ENCODE measurements at places on chromosomes 4 and X. TPM values are rescaled to one million over a fixed set of nuclear protein-coding genes. Genes with fewer than 3 reads are reported as not detected.

DNA sequence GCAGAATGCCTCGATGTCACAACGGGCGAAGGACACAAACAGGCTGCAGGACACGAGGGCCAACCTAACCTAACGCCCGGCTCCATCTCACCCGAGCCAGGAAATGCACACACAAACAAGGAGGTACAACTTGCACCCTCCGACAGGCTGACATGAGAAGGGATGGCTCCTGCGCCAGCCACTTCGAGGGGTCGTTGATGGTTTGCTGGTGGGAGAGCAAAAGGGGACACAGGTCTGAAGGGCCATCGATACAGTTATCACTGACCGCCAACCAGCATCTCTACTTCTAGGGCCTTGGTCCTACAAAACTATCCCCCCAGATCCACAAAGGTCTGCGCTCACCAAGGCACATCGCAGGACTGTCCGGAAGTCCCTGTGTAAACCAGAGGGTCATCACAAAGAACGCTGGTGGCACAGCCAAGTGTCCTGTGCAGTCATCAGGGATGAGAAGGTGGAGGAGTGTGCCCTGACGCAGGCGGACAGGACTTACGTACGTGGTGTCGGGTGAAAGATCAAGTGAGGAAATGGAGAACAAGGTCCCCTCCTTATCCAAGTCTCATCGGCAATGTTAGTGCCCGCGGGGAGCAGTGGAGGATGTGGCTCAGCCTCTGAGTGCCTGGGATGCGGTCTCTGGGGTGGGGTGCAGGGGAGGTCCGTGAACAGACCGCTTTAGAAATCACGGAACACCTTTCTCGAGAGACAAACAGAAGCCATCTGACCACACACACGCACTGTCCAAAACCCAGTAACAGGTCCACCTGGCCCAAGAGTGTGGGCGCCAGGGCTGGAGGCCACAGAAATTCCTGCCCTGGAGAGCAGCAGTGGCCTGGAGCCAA is 7.0 kb downstream of the MXD4 start:
- peak; percentile 83 for DNase-seq
- H3K27ac ChIP-seq: peak overlapping the region; percentile 88

- no peaks in the 10 kb centered on the region for H3K4me1 ChIP-seq
- H3K27ac ChIP-seq: no peak overlapping the region
- no peak overlapping the region for H3K4me3 ChIP-seq
- no peaks in the 10 kb centered on the region for H3K36me3 ChIP-seq
These were observed 20.5 kb upstream of the CBR4 start for GRCh38 chr4:169030562-169030982.

- DNase-seq: no peak
- H3K27me3 ChIP-seq: no peaks in the 10 kb centered on the region
- H3K4me1 ChIP-seq: no peaks in the 10 kb centered on the region
- no peak overlapping the region for H3K4me3 ChIP-seq
- H3K36me3 ChIP-seq: no peaks in the 10 kb centered on the region
These were observed 643.8 kb upstream of the FTHL17 start for GRCh38 chrX:31715675-31716074.

The KCNE5 gene
- total RNA-seq: 1.2 TPM

GRCh38 chr4:103011378-103012025 is 8.0 kb downstream of the SLC9B1 start:
- H3K27me3 ChIP-seq: no peaks in the 10 kb centered on the region
- H3K36me3 ChIP-seq: no peaks in the 10 kb centered on the region
- H3K27ac ChIP-seq: peak overlapping the region; percentile 15
- DNase-seq: no peak
- peaks cover 14% of the 10 kb centered on the region for H3K4me1 ChIP-seq
- H3K4me3 ChIP-seq: no peak overlapping the region

GRCh38 chr4:6437826-6438238 is 34.6 kb downstream of the PPP2R2C start:
- no peak overlapping the region for H3K4me3 ChIP-seq
- H3K36me3 ChIP-seq: no peaks in the 10 kb centered on the region
- H3K4me1 ChIP-seq: peaks cover 21% of the 10 kb centered on the region
- DNase-seq: no peak
- H3K27ac ChIP-seq: no peak overlapping the region

DNA sequence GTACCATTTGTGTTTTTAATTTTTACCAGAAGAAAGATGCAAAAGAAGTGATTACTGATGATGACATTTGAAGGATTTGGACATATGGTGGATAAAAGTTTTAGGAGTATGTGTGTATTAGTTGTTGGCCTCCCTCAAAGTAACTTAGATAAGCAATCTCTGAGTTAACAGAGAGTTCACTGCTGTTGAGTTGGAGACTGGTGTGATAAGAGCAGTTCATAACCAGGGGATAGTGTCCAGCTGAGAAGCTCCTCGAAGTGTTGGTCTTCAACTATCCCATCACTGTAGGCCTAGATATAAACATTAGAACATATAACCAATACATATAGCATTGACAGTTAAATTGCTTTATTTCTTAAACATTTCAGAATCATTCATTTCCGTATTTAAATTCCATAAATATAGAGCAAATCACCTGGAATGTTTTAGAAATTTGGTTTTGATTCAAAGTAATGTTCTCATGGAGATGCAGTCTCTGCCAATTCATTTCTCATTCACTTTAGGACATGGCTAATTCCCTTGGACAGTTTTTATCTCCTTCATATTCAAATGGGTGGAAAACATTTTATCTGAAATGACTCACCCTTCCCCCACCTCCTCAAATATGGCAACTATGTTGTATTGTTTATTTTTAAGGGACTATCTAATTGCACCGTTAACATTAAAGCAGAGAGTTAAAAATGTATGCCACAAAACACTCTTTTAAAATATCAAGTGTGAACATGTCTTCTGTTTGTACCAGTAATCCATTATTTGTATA is 136.8 kb upstream of the SLC4A4 start:
- H3K4me1 ChIP-seq: no peaks in the 10 kb centered on the region
- H3K36me3 ChIP-seq: no peaks in the 10 kb centered on the region
- DNase-seq: no peak

DNA sequence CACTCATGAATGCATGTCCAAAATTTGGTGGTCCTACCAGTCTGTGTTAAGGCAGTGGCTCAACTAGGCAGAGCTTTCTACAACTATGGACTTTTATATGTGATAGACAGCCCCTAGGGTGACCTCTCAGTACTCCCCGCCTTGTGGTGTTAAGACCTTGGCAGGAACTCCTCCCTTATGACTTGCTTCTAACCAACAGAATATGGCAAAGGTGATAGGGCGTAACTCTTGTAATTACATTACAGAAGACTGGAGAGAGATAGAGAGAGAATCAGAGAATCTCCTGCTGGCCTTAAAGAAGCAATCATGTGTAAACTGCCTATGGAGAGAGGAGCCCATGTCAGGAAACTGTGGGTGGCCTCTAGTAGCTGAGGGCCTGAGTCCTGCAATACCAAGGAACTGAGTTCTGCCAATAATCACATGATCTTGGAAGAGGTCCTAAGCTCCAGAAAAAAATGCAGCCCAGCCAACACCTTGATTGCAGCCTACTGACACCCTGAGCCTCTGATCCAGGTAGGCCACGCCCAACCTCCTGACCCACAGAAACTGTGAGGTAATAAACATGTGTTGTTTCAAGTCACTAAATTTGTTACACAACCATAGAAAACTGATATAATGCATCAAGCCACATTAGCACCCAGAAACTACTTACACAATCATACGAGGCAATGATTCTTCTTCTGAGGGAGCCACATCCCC is 68.9 kb downstream of the INPP4B start:
- no peak overlapping the region for H3K4me3 ChIP-seq
- H3K27me3 ChIP-seq: no peaks in the 10 kb centered on the region
- no peak for DNase-seq
- peaks cover 6% of the 10 kb centered on the region for H3K4me1 ChIP-seq

The CXorf65 gene
- total RNA-seq: not detected

The SSX3 gene
- not detected for total RNA-seq

DNA sequence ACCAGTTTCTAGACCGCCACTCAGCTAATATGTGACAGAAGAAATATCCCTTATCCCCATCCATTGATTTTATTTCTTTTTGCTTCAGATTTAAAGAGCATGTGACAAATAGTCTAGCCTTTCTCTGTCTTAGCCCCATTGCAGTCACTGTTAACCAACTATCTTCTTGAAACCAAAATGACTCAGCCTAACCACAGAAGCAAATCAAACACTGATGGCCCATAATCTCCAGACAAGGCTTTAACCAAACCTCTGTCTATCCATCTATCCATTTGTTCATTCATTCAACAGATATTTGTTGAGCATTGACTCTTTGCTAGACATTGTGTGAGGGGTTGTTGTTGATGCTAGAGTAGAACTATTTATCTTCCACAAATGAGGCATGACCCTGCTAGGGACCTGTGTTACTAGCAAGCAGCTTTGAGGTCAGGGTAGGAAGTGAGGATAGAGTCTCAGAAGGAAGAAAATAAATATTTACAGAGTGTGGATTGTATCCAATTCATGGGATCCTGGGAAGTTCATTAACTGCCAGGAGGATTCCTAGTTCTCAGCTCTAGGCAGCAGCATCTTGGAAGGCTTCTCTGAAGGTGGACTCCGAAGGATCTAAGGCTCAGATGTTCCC is 22.5 kb downstream of the HNRNPH2 start:
- H3K36me3 ChIP-seq: peaks cover 10% of the 10 kb centered on the region
- no peak for DNase-seq
- no peak overlapping the region for H3K27ac ChIP-seq
- H3K27me3 ChIP-seq: no peaks in the 10 kb centered on the region

The ERCC6L gene
- 0.74 TPM for total RNA-seq

- H3K4me1 ChIP-seq: no peaks in the 10 kb centered on the region
- no peak for DNase-seq
- no peaks in the 10 kb centered on the region for H3K36me3 ChIP-seq
- H3K27ac ChIP-seq: no peak overlapping the region
- no peak overlapping the region for H3K4me3 ChIP-seq
These were observed 14.0 kb upstream of the ZCCHC18 start for GRCh38 chrX:104098151-104098808.
